ENCODE measurements at places on chromosomes 3 and 15.
A peak's percentile ranks its signal among the peaks of the same experiment; 100 is the strongest.

DNA sequence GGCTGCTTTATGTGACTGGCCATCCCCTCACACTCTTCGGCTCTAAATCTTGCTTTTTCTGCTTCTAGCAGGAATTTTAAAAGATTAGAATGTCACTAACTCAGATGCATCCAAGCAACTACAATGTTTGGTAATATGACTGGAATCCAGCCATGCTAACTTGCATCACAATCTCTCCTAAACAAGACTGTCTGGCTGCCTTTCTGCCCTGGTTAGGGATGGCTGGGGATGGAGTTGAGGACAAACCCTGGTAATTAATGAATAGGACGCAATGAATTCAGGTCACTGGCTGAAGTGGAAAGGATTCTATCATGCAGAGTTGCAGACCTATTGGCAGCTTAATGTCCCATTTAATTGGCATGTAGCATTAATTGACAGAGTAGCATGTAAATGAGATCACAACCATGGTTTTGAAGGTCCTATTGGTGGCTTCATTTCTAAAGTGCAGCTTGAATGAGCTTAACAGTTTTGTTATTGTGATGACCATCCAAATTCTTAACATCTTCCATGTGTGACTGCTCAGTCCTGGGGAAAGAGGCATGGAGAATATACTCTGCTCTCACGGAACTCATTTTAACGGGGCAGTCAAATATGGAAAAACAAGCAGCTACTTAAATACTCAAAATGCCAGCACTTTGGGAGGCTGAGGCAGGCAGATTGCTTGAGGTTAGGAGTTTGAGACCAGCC, 21.7 kb downstream of the NMNAT3 start:
- no peak for DNase-seq

DNA sequence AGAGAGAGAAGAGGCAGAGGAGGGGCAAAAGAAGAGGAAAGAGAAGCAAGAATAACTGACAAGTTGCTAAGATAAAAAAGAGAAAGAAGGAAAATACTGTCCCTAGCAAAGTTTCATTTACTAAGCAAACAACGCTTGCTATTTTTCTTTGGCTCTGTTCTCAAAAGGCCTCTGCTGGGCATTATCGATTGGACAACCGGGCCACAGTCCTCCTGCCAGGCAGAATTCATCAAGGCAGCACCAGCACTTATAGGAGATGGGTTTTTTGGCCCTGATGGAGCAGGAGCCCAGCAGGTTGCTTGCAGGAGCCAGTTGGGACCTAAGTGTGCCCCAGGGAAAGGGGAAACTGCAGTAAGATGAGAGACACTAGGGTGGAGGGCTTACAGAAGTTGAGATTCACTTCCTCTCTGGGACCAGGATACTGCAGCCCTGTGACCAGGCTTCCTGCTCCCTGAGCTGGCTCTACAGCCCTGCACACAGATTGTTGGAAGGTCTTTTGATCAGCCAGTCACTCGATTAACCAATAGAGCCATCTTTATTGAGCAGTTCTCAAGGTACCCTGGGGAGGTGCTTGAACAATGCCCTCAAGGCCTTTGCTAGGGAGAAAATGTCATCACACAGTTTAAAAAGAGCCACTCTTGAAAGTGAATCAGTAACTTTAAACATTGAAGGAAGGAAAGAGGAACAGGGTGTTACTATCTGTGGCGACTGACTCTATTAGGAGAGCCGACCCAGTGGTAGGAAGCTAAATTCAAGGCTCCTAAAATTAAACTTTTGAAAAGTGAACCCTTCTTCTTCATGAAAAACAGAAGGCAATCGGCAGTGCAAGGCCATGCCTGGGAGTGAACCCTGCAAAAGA, 28.8 kb upstream of the GLCE start:
- DNase-seq: peak; percentile 26

GRCh38 chr15:91528801-91529200, 324.7 kb upstream of the SLCO3A1 start:
- no peak for DNase-seq

GRCh38 chr3:149414557-149415231, 37.2 kb upstream of the TM4SF1 start:
- DNase-seq: no peak

DNA sequence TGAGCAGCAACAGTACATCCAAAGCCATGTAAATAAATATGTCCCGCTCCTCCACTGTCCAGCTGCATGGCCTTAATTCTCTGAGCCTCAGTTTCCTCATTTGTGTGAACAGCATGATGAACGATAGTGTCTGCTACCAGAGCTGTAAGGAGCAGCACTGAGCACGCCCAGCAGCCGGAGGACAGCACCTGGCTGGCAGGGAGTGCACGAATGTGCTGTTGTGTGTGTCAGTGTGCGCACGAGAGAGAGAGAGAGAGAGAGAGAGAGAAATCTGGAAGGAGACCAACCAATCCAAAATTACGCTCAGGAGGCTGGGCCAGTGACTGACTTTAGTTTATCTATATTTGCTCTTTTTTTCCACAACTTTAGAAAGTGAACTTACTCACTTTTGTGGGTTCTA, 26.6 kb upstream of the PLXNA1 start:
- no peak for DNase-seq

GRCh38 chr15:91408476-91409076, 308.5 kb downstream of the SV2B start:
- DNase-seq: no peak

DNA sequence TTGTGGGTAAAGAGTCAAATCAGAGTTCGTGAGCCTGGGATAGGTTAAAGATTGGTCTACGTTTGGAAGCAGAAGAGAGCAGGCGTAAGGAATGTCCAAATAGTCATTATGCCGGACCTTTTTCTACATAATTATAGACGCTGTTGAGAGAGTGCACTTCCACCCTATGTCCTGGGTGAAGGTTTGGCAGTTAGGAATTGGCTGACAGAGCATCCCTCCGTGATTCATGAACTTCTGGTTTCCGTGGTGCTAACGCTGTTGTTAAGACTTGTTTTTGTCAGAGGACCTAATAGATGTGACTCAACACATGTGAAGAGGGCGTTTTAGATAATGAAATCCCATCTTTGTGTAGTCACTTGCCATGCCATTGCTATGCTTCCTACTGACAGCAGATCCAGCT, 1.1 kb downstream of the EAF1 start:
- peak; percentile 23 for DNase-seq

DNA sequence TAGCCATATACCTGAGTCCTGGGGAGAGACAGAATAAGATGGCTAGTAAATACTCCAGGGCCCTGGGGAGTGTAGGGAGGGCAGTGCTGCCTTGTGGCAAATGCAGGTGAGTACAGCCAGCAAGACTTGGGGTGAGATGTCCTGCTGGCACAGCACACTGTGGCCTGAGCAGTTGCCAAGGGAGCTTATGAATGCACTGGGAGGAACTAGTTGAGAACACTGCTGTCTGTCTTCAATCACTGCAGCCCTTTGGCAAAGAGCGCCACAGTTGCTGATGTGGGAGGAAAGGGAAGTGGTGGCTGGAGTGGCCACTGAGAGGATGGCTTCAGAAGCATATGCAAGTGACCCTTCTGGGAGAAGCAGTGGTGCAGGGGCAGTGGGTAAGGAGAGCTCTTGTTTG, 264.6 kb downstream of the RORA start:
- no peak for DNase-seq

DNA sequence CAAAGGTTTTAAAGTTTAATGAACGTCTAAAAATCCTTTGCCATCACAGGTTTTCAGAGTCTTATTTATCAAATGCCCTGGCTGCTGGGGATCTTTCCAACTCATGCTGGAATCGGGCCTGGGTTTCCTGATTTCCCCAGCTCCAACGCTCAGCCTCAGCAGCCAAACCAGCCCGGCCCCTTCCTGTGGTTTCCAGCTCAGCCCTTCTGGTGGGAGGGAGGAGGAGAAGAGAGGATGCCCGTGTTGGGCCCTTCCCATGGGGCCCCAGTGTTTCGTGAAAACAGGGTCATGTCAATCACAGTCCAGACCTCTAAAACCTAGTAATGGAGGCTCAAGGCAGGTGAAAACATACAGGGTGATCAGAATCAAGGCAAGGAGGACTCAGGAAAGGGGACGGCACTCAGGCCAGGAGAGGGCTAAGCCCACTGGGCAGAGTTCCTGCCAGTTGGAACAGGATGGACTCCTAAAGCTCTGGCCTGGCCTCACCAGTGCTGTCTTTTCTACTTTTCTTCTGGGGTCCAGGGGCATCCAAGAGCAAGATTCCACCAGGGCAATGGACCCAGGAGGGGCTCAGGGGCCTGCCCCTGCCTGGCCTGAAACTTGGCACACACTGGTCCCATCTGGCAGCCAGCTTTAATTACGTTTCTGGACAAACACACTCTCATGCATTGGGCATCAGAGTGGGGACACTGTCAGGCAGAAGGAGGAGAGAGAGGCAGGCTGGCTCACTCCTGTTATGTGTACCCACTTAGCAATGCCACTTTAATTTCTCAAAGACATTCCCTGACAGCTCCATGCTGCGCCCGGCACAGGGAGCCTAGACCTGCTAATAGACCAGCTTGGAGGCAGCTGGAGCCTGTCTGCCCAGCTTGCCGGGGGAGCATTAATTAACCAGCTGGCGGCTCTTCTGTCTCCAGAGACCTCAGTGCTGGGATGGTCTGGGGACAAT, 194.6 kb downstream of the FAM43A start:
- no peak for DNase-seq

DNA sequence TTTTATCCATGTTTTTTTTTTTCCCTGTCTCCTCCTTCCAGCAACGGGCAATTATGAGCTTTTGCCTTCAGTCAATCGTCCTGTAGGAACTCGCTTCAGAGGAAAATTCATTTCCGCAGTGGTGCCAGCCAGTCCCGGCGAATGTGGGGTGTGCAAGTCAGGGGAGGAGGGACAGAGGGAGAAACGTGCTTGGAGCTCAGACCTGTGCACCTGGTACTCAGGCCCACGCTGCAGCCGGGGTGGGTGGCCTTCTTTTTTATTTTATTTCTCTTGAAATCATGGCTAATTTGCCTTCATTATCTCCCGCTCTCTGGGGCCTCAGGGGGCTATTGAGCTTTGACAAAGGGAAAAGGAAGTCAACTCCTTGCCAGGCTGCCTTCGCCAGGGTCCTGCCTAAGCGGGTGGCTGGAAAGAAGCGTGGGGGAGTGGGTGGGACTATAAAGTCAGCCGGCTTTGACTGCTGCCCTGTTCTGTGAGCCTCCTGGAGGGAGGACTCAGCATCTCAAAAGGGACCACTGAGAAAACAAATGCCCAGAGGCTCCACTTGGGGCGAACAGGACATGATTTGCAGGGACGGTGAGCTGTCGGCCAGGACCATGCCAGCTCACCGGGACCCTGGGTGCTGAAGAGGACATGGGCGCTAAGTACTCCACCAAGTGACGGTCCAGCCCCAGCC, 5.5 kb downstream of the GRIP2 start:
- DNase-seq: no peak

DNA sequence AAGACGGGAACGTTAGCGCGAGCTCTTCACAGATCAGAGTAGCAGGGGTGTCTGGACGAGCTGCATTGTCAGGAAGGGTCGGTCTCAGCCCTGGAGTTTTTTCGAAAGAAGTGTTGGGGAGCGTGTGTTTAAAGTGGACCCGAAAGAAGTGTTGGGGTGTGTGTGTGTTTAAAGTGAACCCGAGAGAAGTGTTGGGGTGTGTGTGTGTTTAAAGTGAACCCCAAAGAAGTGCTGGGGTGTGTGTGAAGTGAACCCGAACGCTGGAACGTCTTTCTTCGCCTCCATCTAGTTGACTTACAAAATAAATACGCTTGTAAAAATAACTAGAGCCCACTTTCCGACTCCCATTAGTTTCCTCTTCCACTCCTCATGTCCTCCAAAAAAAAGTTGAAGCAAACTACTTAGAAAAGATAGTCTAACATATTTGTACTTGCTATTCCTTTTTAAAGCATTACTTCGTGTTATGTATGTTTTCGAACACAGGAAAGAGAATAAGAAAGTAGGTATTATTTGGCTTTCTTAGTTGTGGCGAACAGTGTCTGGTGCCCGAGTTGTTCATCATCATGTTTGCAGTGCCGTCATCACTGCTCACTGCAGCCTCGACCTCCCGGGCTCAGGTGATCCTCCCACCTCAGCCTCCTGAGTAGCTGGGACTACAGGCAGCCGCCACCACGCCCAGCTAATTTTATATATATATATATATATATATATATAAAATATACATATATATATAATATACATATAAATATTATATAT, 1.0 kb downstream of the LRCH3 start:
- peak; percentile 36 for DNase-seq

DNA sequence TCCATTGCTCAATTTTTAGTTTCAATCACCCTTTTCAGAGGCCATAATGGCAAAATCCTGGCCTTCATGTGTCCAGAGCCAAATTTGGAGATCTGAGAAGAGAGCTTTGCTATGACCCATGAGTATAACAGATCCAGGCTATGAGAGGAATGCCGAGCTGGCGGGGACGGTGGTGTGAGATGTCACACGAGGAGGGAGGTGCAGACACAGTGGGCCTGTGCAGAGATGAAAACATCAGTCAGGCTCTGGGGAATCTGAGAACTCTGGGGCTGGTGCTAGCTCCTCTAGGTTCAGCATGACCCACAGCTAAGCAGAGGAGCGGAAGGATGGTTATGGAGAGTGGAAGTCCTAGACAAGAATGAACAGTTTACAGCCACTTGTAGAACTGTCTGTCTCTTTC, 398.3 kb upstream of the ATP10A start:
- no peak for DNase-seq

DNA sequence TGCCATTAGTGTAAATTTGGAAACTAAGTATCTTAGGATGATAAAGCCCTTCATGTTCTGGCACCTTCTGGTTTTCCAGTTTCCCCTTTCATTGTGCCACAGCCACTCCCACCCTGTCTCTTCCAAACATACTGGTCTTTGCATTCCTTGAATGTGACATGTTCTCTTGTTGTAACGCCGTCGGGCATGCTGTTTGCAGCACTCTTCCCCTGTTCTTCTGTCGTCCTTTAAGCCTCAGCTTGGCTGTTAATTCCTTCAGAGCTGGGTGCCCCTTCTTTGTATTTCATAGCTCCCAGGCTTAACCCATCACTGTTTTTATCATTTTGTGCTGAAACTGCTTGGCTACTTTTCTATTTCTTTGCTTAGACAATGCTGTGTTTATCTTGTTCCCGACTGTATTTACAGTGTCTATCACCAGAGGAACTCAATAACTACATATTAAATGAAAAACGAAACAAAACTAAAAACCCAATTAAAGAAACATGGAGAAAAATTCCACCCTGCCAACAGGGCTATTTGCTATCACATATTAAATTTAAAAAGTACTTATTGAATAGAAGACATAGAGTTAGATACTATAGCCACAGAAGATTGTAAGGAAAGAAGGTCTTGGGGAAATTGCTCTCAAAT, 95.4 kb upstream of the KCNAB1 start:
- DNase-seq: no peak

DNA sequence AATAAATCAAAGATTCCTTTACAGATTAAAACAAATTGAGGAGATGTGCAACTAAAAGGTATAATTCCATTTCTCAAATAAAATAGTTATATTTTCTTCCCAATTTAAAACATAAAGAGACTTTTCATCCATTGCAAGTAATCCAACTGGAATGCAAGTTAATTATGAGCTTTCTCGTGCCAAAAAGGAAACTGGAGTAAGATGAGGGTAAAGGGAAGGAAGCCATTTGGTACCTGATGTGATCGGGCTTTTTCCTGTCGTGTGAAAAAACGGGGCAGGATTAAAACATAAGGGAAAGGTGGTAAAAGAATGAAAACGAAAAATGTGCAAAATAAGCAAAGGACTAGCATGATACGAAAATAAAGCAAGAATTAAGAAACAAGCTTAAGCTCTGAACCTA, 41.8 kb upstream of the XXYLT1 start:
- DNase-seq: no peak
